ENCODE measurements at places on chromosomes 4 and X. TPM values are rescaled to one million over a fixed set of nuclear protein-coding genes. Genes with fewer than 3 reads are reported as not detected.

RIPPLY1 gene
- total RNA-seq, result not detected

GYG2 gene
- 75.6 TPM for total RNA-seq

AMOT gene
- total RNA-seq, result 116 TPM

MAGEA8 gene
- total RNA-seq, result not detected

GPR50 gene
- total RNA-seq, result 4.4 TPM

EPGN gene
- 0.63 TPM for total RNA-seq

GRCh38 chrX:130688360-130688759, 214.6 kb downstream of the ENOX2 start:
- H3K4me3 ChIP-seq, result no peak overlapping the region
- peaks cover 13% of the 10 kb centered on the region for H3K36me3 ChIP-seq
- DNase-seq, result no peak
- peaks cover 4% of the 10 kb centered on the region for H3K4me1 ChIP-seq
- no peaks in the 10 kb centered on the region for H3K27me3 ChIP-seq
- no peak overlapping the region for H3K27ac ChIP-seq

- H3K4me1 ChIP-seq, result no peaks in the 10 kb centered on the region
- no peaks in the 10 kb centered on the region for H3K27me3 ChIP-seq
- no peaks in the 10 kb centered on the region for H3K36me3 ChIP-seq
Measured at GRCh38 chr4:59094505-59094904, 1984.3 kb upstream of the IGFBP7 start.

DNA sequence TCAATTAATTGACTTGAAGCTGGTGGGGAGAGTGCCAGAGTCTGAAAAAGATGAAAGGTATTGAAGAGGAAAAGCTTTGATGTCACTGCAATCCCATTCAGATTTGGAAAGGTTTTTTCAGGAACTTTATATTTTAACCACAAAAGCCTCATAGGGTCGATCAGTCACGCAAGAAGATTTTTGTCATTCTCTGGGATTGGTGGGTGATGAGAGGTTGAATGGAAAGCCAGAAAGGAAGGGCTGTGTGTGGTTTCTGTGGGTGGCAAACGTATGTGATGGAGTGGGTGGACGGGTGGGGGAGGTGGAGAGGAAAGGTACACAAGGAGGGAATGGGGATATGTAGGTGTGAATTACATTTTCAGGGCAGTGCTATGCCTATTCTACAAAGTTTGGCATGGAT, 173.8 kb upstream of the SCML1 start:
- no peak for DNase-seq
- no peaks in the 10 kb centered on the region for H3K36me3 ChIP-seq
- no peaks in the 10 kb centered on the region for H3K27me3 ChIP-seq
- peaks cover 27% of the 10 kb centered on the region for H3K4me1 ChIP-seq
- no peak overlapping the region for H3K27ac ChIP-seq
- H3K4me3 ChIP-seq, result no peak overlapping the region

GRCh38 chrX:20270562-20270890, 3.8 kb upstream of the RPS6KA3 start:
- DNase-seq, result no peak
- H3K4me1 ChIP-seq, result peaks cover 4% of the 10 kb centered on the region
- no peak overlapping the region for H3K27ac ChIP-seq
- peak overlapping the region; percentile 38 for H3K4me3 ChIP-seq
- H3K36me3 ChIP-seq, result peaks cover under 1% of the 10 kb centered on the region

- peaks cover 2% of the 10 kb centered on the region for H3K36me3 ChIP-seq
- no peaks in the 10 kb centered on the region for H3K27me3 ChIP-seq
- H3K27ac ChIP-seq, result no peak overlapping the region
- peaks cover 11% of the 10 kb centered on the region for H3K4me1 ChIP-seq
Measured at GRCh38 chr4:137200322-137200721, 332.0 kb downstream of the PCDH18 start.

DNA sequence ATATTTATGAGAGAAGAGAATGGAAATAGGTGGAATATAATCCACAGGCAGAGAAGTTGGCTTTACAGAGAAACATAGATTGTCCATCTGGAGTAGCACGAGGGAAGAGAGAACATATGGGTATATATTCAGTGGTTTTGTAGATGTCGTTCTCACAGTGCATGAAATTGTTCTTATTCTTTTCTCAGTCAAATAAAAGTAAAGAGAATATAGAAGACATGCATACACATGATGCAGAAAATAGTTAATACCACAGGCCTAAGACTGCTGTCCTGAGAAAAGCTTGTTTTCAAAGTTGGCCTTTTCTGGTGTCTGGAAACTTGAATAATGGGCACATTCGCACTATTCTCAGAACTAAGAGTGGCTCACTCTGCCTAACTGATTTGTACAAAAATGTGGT, 378.1 kb downstream of the GABRG1 start:
- H3K27ac ChIP-seq, result no peak overlapping the region
- H3K4me3 ChIP-seq, result no peak overlapping the region
- no peaks in the 10 kb centered on the region for H3K36me3 ChIP-seq
- H3K4me1 ChIP-seq, result no peaks in the 10 kb centered on the region
- H3K27me3 ChIP-seq, result peaks cover 3% of the 10 kb centered on the region
- DNase-seq, result no peak

GRCh38 chrX:106898462-106898861, 4.7 kb downstream of the RIPPLY1 start:
- no peaks in the 10 kb centered on the region for H3K27me3 ChIP-seq
- no peak overlapping the region for H3K27ac ChIP-seq
- no peak for DNase-seq
- H3K36me3 ChIP-seq, result no peaks in the 10 kb centered on the region
- H3K4me1 ChIP-seq, result no peaks in the 10 kb centered on the region
- H3K4me3 ChIP-seq, result no peak overlapping the region

GRCh38 chr4:1500231-1500965, 94.2 kb upstream of the NKX1-1 start:
- no peak overlapping the region for H3K4me3 ChIP-seq
- H3K4me1 ChIP-seq, result no peaks in the 10 kb centered on the region
- H3K27ac ChIP-seq, result no peak overlapping the region
- peaks cover 1% of the 10 kb centered on the region for H3K27me3 ChIP-seq

DNA sequence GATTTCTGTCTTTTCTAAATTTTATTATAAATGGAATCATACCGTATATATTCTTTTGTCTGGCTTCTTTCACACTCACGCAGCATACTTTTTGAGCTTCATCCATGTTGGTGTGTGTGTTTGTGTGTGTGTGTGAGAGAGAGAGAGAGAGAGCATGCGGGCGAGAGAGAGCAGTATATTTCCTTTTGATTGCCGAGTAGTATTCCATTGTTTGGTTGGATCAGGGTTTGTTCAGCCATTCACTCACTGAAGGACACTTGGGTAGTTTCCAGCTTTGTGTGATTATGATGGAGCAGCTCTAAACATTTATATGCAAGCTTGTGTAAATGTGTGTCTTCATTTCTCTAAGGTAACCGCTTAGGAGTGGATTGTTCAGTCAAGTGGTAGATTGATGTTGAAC, 3.1 kb upstream of the L1CAM start:
- H3K27ac ChIP-seq, result no peak overlapping the region
- H3K27me3 ChIP-seq, result peaks cover 24% of the 10 kb centered on the region
- H3K36me3 ChIP-seq, result peaks cover 11% of the 10 kb centered on the region
- H3K4me3 ChIP-seq, result no peak overlapping the region
- H3K4me1 ChIP-seq, result peaks cover 16% of the 10 kb centered on the region

DNA sequence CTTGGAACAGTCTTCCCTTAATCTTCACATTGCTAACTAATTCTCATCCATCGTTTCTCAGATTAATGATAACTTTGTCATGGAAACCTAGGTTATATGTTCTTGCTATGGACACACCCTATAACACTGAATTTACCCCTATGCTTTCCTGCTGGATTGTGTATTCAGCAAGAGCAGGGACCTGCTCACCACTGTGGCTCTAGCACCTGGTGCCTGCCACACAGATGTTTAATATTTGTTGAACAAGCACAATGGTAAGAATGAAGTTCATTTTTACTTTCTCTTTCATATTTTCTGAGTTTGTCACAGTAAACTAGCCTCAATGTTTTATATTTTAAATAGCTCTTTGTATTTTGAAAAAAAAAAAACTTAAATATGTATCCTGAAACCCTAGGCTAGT, 734.0 kb upstream of the DIAPH2 start:
- H3K36me3 ChIP-seq, result no peaks in the 10 kb centered on the region
- no peak for DNase-seq
- H3K27ac ChIP-seq, result no peak overlapping the region
- no peak overlapping the region for H3K4me3 ChIP-seq
- no peaks in the 10 kb centered on the region for H3K4me1 ChIP-seq

DNA sequence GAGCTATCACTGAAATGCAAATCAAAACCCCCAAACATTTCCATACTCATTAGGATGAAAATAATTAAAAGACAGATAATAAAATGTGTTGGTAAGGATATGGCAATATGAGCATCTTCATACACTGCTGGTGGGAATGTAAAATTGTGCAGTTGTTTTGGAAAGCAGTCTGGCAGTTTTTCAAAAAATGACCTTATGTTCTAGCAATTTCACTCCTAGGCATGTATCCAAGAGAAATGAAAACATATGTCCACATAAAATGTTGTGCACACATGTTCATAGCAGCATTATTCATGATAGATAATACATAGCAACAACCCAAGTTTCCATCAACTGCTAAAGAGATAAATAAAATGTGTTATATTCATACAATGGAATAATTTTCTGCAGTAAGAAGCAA, 14.8 kb upstream of the GPRASP2 start:
- no peak overlapping the region for H3K27ac ChIP-seq
- H3K27me3 ChIP-seq, result no peaks in the 10 kb centered on the region
- DNase-seq, result no peak

All from neural crest cell (in vitro differentiated cells).